ENCODE measurements at places on chromosomes 7 and 10.

- no peak for DNase-seq
Measured at GRCh38 chr7:18521945-18522566, 26.5 kb downstream of the HDAC9 start.

DNA sequence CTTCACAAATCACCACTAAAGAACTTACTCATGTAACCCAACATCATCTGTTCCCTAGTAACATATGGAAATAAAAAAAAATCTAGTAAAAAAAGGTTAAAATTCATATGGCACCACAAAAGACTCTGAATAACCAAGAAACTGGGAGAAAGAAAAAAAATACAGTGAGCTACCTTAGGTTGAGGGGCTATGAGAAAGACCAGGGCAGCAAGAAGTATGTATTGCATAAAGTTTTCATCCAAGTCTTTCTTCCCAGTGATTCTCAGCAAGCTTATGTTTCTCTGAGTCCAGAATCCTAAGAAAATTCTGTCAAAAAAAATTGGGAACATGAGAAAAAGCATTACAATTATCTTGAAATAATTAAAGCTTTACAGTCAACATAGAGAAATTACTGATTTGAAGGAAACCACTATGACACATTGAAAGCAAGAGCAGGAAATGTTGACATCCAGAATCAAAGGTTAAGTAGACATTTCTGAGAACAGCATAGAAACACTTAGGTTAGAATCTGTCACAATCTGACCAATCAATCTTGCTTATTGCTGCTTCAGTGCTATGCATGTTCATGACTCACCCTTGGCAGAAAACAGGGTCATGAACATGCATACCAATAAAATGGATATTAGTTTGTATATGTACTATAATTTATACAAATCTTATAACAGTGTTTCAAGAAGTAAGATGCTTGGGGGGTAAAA, 494.0 kb upstream of the POT1 start:
- no peak for DNase-seq

GRCh38 chr10:103742824-103743223, 112.6 kb downstream of the SH3PXD2A start:
- no peak for DNase-seq

DNA sequence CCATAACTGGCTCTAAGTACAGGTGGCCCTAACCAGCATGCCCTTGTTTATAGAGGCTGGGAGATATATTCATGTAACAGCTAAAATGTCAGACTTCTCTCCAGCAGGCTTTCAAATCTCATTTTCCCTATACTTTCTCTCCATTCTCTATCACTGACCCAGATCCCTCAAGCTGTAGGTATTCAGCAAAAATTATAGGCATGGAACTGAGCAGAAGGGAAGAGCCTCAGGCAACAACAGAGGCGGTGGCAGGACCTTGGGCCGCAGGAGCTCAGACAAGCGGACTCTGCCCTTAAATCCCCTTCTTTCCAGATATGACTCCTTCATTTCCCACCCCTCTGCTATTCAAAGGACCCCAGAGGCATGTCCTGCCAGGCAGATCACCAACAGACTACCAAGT, 417.4 kb downstream of the PLXNA4 start:
- no peak for DNase-seq

- DNase-seq: no peak
Measured at GRCh38 chr10:97003804-97004201, 171.7 kb downstream of the LCOR start.

DNA sequence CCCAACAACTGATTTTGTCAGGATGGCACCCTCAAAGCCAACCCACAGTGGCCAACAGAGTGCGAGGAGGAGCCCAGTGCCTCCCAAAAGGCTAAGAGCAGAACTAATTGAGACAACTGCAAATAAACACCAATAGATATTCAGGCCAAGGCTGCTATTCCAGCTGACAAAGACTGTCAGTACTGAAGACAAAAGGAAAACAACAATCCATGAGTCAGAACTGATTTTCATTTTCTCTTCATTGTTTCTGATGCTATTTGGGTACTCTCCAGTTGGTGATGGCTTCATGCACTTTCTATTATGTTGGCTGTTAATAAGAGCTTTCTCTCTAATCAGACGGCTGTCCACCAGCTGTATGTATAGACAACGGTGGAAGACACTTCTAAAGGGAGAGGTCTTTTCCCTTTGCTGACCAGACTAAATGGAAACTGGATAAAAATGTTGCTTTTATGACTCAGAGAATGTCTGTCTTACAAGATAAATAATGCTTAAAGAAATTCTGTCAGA, 515.9 kb downstream of the PARD3 start:
- DNase-seq: no peak

DNA sequence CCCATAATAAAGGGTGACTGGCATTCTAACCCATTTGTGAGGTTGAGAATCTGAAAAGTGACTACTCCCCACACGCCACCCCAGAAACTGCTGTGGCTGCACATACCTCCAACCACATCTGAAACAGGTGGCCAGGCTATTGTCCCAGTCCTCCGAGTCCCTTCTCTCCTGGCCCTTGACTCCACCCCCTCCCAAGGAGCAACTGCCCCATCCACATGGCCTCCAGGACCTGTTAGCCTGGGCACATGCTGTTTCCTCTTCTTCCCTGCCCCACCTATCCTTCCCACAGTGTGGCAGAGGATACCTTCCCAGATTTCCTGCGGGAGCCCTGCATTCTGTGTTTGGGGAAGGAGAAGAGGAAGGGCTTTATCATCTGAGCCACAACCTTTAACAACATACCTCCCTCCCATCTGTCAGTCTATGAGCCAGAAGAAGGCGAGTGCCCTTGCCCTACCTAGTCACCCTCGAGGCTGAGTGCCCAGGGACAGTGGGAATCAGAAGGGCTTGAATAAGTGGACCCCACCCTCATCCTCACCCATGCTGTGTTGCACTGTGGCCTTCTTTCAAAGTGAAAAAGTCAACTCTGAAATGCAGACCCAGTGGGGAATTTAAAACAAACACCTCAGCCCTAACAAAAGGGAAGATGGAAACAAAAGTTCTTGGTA, 11.9 kb downstream of the STEAP1B start:
- DNase-seq: no peak

DNA sequence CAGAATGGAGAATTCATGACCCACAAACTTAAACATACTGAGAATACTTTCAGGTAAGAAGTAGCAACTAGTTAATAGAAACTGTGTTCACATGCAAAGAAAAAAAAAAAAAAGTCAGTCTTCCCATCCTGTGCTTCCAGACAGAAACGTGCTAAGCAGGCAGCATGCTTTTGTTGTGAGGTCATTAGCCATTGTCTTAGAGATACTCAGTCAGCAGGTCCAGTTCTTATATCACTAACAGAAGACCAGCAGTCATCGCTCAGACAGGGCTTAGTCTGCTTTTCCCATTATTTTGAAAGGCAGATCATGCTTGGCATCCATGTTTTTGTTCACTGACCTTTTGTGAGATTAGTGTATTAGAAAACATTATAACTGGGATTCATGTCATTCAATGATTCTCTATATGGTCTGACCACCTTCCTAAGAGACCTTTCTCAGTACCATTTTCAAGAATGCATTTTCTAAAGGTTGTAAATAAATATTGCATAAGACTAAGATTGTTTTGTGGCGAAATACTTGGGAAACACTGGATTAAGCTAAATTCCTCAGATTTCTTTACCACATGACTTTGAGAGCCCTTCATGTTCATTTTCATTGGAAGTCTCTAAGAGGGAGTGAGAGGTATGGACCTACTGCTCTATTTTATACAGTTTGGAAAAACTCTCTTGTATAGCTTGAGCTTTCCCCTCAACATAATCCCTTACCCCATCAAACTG, 45.0 kb upstream of the AGBL3 start:
- DNase-seq: no peak

- no peak for DNase-seq
Measured at GRCh38 chr7:101604331-101604933, 24.7 kb downstream of the MYL10 start.

DNA sequence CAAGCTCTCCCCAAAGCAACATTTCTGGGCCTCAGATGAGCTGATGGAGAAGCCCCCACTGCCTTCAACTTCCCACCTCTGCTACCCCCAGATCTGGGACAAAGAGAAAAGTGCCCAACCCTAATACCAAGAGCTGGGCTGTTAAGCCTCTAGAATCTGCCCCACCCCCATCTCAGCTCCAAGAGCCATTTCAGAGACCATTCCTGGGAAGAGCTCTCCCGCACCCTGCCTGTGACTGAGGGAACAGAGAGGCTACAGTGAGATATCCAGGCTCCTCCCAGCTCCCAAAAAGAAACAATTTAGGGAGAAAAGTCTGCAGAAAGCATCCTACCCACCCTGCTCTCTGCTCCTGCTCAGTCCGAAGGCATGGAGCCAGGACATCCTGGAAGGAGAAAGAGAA, 2.5 kb upstream of the KCNH2 start:
- no peak for DNase-seq

- no peak for DNase-seq
Measured at GRCh38 chr10:18980089-18980629, 68.4 kb upstream of the MALRD1 start.

DNA sequence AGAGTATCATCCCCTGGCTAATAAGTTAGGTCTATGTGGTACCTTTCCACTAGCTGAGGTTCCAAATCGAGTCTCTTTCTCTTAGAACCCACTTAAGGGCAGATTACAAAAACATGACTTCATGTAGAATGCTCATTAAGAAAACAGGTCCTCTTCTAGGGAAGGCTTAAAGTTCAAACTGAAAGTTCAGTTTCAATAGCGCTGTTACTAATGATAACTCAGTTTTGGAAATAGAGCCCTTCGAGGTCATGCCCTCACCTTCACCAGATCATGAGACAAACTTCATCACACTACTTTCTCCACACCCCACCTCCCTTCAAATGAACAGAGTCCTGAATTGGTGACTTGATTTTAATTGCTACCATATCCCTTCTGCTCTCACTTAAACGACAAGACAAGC, 26.2 kb downstream of the HGF start:
- DNase-seq: no peak

DNA sequence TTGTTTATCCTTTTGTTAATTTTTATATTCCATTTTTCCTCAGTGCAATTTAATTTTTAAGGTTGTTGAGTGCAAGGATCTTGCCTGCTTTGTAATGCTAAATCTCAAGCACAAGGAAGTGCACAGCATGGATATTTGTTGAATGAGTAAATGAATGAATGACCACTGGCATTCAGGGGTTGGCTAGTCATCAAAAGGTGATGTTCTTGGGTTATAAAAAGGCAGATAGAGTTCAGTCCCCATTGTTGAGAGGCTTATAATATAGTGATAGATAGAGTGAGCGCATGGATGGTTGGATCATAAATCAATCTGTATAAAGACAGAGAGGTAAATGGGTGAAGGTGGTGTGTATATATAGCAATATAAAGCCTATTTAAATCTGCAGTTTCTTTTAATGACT, 193.2 kb upstream of the KLF6 start:
- no peak for DNase-seq

DNA sequence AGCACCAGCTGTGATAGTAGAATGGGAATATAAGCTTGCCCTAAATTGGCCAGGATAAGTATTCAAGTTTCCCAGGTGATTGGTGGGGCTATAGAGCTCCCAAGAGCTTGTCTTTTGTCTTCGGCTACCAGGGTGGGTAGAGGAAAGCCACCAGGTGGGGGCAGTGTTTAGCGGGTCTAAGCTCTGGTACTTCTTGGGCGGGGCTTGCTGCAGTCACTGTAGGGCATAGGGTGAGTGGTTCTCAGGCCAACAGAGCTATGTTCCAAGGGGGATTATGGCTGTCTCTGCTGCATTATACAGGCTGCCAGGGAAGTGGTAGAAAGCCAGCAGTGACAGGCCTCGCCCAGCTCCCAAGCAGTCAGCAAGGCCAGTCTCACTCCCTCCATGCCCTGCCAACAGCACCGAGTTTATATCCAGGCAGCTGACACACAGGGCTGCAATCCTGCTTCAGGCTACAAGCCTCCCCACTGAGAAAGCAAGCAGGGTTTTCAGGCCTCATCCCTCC, 110.7 kb downstream of the ZNF467 start:
- DNase-seq: peak; percentile 75

DNA sequence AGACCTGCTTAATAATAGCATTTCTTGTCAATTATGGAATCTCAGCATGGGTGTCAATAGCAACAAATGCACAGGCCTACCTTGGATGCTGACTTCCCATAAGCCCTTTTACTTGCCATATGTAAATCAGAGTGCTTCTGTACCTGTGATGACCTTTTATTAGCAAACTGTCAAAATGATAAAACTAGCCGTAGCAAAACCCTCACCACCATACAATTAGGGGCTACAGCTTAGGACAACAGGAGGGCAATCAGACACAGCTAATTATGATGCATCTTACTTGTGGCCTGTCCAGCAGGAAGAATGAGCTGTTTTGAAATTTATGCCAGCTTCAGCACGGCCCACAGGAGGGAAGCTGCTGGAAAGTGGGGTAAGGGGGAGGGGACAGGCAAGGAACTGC, 201.6 kb downstream of the TAX1BP1 start:
- DNase-seq: no peak

DNA sequence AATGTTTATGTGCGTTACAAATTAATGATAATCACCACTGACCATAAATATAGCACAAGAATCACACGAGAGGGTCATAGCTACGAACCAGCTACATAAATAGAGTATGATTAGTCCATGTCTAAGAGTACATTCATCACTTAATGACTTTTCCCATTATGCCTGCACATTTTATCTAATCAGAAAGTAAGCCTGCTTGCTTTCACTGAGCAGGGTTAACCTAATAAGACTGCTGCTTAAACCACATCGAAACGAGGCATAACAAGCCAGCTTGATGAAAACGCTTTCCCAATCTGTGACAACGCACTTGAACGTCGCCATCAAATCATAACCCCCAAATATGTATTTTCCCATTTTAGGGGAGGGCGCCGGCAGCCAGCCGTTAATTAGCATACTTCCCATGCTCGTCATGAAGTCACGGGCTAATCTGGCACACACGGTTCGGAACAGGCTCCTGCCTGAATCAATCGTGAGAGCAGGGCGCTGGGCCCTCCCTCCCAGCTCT, 71.5 kb downstream of the EBF3 start:
- no peak for DNase-seq

DNA sequence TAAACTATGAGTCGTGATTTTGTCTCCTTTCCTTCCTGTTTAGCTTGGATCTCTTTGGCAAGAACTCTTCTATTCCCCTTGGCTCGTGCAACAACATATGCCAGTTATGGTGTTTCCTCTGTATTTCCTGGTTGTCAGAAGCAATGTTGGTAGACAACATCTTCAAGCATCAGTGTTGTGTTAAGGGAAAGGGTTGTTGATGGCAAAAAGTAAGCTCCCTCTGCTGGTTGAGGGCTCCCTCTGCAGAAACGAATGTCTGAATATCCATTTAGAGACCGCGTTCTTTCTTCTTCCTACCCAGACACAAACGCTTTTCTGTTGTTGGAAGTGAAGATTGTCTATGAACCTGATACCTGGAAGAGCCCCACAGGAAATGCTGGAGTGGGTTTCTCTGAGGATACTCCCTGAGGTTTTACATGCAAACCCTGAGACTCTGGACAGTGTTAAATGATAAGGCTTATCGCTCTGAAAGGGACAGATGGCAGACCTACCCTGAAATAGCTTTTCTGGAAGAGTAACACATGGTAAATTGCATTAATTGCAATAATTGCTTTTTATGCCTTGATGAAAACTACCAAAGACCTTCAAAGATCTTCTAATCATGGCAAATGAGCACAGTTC, 23.5 kb upstream of the C1QL3 start:
- DNase-seq: no peak

GRCh38 chr7:105647591-105647990, 66.3 kb upstream of the EFCAB10 start:
- no peak for DNase-seq
